Fibroblast of upper back skin (primary cell): ENCODE measurements at places on chromosomes 6 and 20.

GRCh38 chr20:45470262-45470931 is 844 bp downstream of the WFDC2 start:
- DNase-seq = no peak

- DNase-seq = no peak
Observed at GRCh38 chr6:15661853-15662325, 939 bp downstream of the DTNBP1 start.

- DNase-seq = no peak
Observed at GRCh38 chr20:58897488-58897887, 45.0 kb downstream of the GNAS start.

DNA sequence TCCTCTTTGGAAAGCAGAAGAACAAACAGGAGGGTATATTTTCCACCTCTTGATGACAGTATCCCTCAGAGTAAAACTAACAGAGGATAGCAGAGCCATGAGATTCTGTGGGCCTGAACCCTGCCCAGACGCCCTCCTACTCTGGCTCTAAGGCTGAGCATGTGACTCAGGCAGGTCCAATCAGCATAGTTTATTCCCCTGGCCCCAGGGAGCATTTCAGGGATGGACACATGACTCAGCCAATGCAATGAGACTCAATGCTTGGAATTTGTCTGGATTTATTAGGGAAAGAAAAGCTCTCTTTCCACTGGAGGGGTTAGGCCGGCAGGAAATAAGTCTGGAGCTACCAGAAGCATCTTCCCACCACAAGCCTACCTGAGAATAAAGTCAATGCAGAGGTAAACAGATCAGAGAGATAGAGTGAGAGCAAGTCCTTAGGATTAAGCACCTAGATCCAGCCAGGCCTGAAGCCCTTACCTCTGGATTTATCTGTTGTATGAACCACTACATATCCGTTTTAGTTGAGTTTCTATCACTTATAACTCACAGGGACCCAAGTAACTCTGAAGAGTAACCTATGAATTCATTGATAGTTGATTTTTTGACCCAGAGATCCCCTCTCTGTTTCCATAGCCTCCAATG is 68.2 kb upstream of the EYA2 start:
- DNase-seq = peak; percentile 85

DNA sequence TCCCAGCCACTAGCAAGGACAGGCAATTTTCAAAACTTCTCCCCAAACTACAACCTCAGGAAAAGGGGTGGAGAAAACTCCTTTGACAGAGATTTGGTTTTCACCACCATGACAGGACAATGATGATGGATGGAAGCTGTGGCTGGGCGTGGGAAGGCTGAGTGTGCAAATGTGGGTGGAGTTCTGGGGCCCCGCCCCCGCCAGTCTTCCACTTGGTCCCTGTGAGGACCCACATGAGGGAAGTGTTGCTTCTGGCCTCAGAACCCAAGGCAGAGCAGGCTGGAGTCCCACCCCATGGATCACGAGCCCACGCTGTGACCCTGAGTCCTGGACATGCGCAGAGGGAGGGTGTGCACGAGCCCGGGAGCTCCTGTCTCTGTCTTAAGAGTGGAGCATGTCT is 21.5 kb upstream of the MRGBP start:
- no peak for DNase-seq

- DNase-seq = peak; percentile 86
Observed at GRCh38 chr20:33554914-33555420, 65.1 kb downstream of the CBFA2T2 start.

GRCh38 chr6:12535586-12536314 is 180.8 kb upstream of the PHACTR1 start:
- no peak for DNase-seq

GRCh38 chr6:170083236-170084051 is 207.4 kb downstream of the DLL1 start:
- DNase-seq = no peak

GRCh38 chr6:33091957-33092356 is 16.2 kb downstream of the HLA-DPB1 start:
- DNase-seq = no peak

- DNase-seq = no peak
Observed at GRCh38 chr6:15252195-15252594, 6.3 kb downstream of the JARID2 start.

DNA sequence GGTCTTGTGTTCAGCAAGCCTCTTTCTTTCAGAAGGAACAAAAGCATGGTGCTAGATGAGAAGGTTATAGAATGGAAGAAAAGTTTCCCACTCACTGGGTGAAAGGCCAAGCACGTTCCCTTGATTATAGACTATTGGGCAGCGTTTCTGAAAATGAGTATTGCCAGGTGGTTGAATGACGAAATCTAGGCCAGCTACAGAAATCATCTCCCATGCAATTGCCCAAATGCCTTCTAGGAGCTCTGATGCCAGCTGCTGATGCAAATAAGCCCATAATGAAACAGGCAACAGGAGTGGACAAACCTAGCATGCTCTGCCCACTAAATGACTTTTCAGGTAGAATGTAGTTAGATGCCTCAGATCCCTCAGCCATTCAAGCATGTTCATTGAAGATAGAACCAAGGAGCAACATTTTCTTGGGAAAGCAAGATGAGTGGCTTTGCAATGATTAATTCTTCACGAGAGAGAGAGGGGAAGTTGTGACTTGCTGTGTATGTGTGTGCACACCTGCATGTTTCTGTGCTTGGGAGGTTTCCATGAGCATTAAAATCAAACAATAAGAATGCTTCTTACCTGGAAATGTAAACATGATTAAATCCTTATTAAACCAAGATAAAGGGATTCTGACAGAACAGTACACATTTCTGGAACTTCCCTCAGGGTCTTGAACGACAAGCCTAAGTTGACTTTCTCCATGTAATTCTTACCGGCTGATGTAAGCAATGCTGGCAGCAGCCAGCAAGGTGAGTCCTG is 43.6 kb downstream of the ADTRP start:
- DNase-seq = no peak

DNA sequence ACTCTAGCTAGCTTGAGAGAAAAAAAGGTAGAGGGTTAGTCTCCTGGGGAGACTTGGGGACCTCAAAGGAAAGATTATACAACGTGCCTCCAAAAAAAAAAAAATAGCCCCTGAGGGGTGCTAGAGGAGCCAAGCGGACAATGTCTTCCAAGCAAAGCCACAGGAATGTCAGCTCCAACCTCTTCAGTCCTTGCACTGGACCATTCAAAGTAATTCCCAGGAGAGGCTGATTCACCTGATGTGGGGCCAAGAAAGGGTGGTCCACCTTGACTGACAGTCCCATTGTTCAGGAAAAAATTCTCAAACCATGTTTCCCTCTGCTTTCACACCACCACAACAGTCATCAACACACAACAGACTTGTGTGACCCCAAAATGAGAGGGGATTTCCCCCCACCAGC is 30.7 kb downstream of the ASIP start:
- DNase-seq = peak; percentile 88

DNA sequence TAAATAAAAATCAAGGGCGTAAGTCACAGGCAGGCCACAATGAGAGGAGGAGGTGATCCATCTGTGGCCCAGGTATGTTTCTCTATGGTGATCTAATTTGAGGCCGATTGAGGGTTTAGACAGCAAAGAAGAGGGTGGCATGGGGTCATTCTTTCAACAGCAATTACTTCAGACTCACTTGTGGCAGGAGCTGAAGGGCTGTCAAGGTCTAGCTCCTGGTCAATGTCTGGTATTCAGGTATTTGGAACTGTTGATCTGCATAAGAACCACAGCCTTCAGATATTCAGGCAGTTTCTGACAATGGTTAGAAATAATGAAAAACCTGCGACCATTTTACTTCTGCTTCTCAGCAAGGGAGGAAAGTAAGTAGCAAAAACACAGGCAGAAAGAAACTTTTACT is 259.6 kb downstream of the FOXC1 start:
- no peak for DNase-seq
